Myocyte (in vitro differentiated cells): ENCODE measurements at places on chromosomes 1 and 21.
A peak's percentile ranks its signal among the peaks of the same experiment; 100 is the strongest.

GRCh38 chr1:44609412-44609767 is 64.9 kb downstream of the TMEM53 start:
- DNase-seq: peak; percentile 74

DNA sequence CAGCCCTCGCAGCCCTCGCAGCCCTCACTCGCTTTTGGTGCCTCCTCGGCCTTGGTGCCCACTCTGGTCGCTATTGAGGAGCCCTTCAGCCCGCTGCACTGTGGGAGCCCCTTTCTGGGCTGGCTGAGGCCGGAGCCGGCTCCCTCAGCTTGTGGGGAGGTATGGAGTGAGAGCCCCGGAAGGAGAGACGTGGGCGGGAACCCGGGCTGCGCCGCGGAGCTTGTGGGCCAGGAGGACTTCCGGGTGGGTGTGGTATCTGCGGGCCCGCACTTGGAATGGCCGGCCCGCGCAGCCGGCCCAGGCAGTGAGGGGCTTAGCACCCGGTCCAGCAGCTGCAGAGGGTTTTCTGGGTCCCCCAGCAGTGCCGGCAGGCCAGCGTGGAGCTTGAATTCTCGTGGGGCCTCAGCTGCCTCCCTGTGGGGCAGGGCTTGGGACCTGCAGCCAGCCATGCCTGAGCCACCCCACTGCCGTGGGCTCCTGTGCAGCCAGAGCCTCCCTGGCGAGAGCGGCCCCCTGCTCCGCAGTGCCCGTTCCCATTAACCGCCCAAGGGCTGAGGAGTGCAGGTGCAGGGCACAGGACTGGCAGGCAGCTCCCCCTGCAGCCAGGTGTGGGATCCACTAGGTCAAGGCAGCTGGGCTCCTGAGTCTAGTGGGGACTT is 9.9 kb upstream of the CFHR2 start:
- no peak for DNase-seq

- no peak for DNase-seq
Measured at GRCh38 chr1:160451119-160451858, 50.9 kb downstream of the VANGL2 start.

GRCh38 chr21:17269760-17270159 is 243.1 kb upstream of the CXADR start:
- DNase-seq: no peak

- peak; percentile 76 for DNase-seq
Measured at GRCh38 chr1:156726549-156727226, 1.6 kb upstream of the METTL25B start.

- DNase-seq: peak; percentile 84
Measured at GRCh38 chr1:67748630-67749029, 63.6 kb downstream of the GADD45A start.

GRCh38 chr1:167111868-167112709 is 18.2 kb downstream of the STYXL2 start:
- DNase-seq: no peak

DNA sequence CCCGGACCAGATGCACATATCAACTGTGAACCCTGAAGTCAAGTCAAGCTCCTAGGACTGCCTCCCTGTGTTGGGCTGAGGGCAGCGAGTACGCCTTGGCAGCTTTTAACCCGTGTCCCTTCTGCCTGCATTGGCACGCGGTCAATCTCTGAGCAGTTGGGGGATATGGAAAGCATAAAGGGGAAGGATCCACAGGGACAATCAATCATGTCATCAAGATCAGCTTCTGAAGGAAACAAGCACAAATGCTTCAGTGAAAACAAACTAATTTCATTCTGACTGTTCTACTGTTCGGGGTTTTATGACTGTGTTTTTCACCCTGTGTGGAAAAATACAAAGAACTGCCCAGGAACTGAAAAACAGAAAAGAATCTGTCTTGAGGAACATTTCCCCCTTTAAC is 106.2 kb downstream of the RUNX1 start:
- DNase-seq: no peak

DNA sequence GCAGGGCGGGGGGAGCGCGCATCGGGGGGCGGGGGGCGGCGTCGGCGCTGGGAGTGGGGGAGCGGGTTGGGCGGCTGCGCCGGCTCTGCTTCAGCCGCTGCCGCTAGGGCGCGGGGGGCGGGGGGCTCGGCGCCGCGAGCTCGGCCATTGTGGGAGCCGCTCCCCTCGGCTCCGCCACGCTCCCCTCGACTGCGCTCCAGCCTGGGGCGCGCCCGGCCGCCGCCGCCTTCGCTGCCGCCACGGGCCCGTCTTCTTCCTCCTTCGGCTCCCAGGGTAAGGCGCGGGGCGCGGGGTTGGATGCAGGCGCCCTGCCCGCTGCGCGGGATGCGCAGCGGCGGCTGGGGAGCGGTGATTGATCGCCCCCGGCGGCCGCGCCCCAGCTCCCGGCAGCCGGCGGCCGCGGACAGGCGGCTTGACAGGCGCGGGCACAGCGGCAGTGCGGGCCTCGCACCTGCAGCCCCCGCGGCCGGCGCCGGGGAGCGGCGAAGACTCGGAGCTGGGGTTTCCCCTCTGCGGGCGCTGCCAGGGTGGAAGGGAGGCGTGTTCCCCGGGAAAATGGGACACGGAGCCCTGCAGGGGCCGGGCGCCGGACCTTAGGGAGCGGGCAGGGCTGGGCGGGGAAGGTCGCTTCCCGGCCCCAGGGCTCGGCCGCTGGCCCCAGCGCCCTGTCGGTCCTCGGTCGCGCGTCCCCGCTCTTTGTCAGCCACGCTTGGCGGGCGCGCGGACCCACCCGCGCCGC is 55.3 kb downstream of the NDUFS5 start:
- peak; percentile 37 for DNase-seq

DNA sequence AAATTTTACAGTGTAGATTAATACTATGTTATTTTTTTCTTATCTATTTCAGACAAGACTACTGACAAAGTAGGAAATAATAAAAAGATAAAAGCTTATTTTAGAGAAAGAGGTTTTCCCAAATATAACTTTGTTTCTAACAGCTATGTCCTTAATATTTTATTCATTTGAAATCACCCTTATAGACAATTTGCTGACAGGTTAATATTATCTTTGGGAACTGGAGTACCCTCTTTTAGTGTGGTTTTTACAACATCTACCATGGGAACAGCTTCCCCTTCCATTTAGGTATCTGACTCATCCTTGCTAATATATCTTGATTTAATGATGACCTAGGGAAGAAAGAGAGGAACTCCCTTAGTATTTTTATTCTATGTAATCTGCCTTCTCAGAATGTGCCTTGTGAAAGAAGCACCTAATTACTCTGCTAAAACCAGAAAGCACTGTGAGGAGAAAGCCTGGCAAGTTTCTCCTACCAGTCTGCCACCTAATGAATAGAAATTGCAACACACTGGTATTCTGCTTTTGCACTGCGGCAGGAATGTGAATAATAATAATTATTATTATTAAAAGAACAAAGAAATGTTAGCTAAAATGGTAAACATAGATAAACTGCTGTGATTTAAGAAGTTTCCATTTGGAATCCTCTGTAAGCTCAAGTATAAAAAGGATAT is 192.8 kb downstream of the PDE4B start:
- no peak for DNase-seq

GRCh38 chr1:117051224-117052064 is 8.7 kb upstream of the TTF2 start:
- peak; percentile 27 for DNase-seq

- no peak for DNase-seq
Measured at GRCh38 chr1:80153762-80154161, 1147.2 kb upstream of the ADGRL4 start.
